Stimulated activated CD8-positive, alpha-beta memory T cell treated with anti-CD3 and anti-CD28 coated beads, Interleukin-4, amount 100 ng/mL, for 24 hours (primary cell): ENCODE measurements at places on chromosomes 12 and 14.

- DNase-seq, result no peak
Observed at GRCh38 chr14:90600619-90601018, 203.8 kb downstream of the CALM1 start.

DNA sequence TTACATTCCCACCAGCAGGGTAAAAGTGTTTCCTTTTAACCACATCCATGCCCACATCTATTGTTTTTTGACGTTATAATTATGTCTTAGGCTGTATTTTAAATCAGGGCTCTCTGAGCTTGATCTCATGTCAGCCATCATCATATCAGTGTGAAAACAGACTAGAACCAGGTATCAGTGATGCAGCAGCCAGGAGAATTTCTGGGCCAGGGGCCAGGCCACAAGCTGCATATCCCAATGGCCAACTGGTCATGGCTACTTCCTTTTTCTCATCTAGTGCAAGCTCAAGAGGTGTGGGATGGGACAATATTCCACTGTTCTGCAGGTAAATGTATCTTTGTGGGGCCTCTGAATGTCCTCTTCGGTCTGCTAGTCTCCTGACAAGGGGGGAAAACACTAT, 125.1 kb downstream of the CRADD start:
- DNase-seq, result no peak

- no peak for DNase-seq
Observed at GRCh38 chr14:74913986-74914573, 9.0 kb downstream of the RPS6KL1 start.

DNA sequence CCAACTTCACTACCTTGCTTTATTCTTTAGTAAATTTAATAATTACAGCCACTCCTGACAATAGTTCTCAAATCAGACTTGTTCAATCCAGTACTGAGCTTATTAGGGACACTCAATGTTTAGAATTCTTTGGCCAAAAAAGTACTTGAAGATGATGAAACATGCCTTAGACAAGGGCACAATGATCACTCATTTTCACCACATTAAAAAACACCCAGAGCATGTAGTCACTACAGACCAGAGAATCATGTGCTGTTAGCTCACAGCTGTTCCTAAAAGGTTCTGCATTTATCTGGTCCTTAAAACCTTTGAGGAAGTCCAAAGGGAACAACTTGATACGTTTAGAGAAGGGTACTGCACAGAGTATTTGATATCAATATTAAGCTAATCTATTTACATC, 98.7 kb downstream of the INSM2 start:
- no peak for DNase-seq

- no peak for DNase-seq
Observed at GRCh38 chr12:65786041-65786440, 38.2 kb upstream of the HMGA2 start.

- no peak for DNase-seq
Observed at GRCh38 chr12:56014205-56014604, 6.6 kb upstream of the IKZF4 start.

- DNase-seq, result no peak
Observed at GRCh38 chr14:98940693-98941437, 331.1 kb downstream of the BCL11B start.

GRCh38 chr12:92621833-92622232, 81.0 kb upstream of the PLEKHG7 start:
- no peak for DNase-seq

GRCh38 chr14:69616408-69616773, 5.0 kb downstream of the SUSD6 start:
- no peak for DNase-seq

- no peak for DNase-seq
Observed at GRCh38 chr12:52837413-52837741, 3.3 kb upstream of the KRT79 start.

- no peak for DNase-seq
Observed at GRCh38 chr12:62684570-62685295, 218.1 kb downstream of the MON2 start.

GRCh38 chr12:53978477-53979356, 4.0 kb upstream of the HOTAIR start:
- no peak for DNase-seq

- peak; percentile 6 for DNase-seq
Observed at GRCh38 chr12:29103539-29103974, 45.5 kb upstream of the FAR2 start.

DNA sequence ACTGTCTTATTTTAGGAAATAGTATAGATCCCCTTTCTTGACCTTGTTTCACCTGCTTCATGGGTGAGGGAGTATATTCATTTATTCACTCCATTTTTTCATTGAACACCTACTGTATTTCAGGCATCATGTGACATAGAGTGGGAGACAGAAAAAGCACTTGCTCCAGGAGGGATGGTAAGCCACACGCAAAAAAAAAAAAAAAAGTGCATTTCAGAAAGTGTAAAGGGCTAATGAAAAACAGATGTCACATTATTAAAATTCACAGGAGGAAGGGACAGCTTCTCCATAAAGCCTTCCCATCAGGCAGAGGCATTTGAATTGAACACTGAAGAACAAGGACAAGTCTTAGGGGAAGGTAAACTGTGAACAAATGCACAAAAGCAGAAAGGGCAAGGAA, 7.5 kb downstream of the SLC8A3 start:
- no peak for DNase-seq

- no peak for DNase-seq
Observed at GRCh38 chr14:103581206-103581605, 18.4 kb downstream of the COA8 start.

- no peak for DNase-seq
Observed at GRCh38 chr12:31954925-31955858, 4.0 kb upstream of the RESF1 start.

- DNase-seq, result no peak
Observed at GRCh38 chr14:103527408-103528145, 1.4 kb upstream of the TRMT61A start.

DNA sequence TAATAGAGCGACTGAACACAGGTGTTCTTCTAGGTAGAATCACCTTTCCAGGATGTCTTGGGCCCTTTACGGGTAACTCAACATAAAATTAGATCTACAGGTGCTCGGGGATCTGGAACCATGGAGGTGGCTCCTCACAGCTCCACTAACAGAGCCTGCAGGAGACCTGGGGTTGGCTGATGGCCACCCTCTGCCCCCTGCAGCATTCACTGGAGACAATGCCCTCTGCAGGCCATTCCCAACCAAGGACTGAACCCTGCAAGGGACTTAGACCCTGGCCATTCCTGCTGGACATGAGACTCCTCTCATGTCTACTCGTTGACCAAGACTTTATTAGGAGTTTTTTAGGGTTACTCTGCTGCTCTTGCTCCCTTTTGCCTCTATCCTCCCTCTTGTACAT, 58.5 kb upstream of the PPP4R3A start:
- no peak for DNase-seq

DNA sequence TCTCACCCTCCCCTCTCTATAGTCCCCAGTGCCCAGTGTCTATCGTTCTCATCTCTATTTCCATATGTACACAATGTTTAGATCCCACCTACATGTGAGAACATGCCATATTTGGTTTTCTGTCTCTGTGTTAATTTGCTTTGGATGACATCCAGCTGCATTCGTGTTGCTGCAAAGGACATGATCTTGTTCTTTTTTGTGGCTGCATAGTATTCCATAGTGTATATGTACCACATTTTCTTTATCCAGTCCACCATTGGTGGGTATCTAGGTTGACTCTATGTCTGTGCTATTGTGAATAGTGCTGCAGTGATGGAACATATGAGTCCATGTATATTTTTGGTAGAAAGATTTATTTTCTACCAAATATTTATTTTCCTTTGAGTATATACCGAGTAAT, 45.7 kb downstream of the ACSS3 start:
- no peak for DNase-seq

DNA sequence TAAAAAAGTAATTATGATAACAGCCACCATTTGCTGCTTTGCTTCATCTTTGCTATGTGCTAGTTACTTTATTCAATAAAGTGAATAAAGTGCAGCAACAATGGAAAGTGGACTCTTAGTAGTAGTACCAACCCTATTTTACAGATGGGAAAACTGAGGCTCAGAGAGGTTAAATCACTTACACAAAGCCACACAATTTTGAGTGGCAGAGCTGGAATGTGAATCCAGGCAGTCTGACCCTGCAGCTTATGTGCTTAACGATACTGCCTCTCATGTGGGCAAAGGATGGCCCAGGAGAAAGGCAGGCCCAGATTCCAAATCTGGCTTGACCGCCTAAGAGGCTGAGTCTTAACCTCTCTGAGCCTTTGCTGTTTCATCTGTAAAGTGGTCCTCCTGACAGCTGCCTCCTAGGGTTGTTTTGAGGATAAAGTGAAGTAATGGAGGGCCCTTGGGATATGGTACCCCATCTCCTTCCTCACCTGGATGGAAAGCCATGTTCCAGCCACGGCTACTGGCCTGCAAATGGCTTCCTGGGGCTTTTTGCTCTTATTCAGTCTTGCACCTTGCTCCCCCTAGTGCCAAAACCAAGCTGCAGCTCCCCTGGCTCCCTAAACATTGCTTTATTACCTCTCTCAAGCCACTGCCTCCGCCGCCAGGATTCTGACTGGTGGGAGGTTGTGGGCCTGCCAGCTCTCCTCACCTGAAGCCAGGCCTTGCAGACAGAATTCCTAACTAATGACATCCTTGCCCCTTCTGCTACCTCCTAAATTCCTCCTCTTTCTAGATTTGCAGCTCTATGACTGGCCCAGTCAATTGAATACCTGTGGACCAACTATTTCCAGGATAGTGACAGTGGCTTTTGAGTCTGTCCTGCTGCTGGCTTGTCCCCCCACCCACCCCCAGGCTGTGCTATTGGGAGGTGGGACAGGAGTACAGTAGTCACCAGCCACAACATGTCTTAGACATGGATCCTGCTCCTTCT, 283.3 kb upstream of the PWP1 start:
- peak; percentile 27 for DNase-seq

- no peak for DNase-seq
Observed at GRCh38 chr12:124295431-124296058, 652 bp downstream of the RFLNA start.

- DNase-seq, result peak; percentile 38
Observed at GRCh38 chr12:47741340-47741703, 16.0 kb upstream of the ENDOU start.

- DNase-seq, result no peak
Observed at GRCh38 chr14:78007160-78007559, 163.0 kb upstream of the NRXN3 start.

- no peak for DNase-seq
Observed at GRCh38 chr12:52244615-52244994, 11.6 kb downstream of the KRT7 start.

GRCh38 chr12:101493556-101493955, 18.4 kb downstream of the SPIC start:
- DNase-seq, result no peak

GRCh38 chr12:43069768-43070221, 480.2 kb upstream of the PRICKLE1 start:
- no peak for DNase-seq

DNA sequence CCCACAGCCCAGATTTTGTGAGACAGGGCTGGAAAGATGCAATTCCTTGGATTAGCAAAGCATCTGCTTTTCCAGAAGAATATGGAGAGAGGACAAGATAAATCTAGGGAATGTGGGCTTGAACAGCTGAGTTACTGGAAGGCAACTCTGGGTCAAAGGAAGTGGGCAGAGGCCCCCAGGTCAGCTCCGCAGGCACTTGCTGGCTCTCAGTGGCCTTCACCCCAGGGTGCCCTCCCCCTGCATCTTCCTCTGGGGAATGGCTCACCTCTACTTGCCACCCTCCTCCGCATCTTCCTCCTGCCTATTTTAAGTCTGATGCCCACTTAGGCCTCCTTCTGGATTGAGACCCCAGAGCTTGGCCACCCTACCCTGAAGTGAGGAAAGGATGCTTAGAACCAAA, 10.5 kb upstream of the PNMA1 start:
- no peak for DNase-seq

- DNase-seq, result no peak
Observed at GRCh38 chr14:22113401-22113800, 439.8 kb upstream of the OR4E1 start.

GRCh38 chr12:69981881-69982475, 157.0 kb downstream of the MYRFL start:
- DNase-seq, result no peak

GRCh38 chr12:103905730-103906349, 24.4 kb upstream of the HSP90B1 start:
- no peak for DNase-seq

DNA sequence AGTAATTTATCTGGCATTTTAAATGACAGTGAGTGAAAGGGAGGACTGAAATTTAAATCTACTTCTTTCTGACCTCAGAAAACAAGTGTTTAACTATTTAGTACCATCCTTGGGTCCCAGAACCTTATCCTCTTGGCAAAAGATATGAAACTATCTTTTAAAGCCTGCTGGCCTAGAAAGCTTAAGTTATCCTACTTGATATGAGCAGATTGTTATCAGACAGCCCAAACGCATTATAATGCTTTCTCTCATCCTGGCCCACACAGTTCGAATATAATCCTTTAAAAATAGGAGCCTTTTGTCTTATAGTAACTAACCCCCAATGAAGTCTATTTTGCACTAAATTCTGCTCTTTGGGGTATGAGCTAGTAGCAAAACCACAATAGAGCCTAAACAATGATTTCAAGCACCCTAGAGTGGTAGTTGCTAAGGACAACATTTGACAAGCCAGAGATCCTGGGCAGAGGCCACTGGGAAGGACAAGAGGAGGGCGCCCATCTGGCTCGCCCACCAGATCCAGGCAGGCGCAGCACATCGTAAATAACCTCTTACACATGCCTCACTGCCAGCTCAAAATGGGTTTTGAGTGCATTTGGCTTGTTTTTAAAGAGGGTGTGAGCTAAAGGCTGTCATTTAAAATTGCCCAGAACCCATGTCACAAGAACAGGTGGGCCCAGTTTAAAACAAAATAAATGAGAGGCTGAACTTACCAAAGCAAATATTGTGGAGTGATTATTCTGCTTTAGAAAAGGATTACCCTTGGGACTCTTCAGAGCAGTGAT, 37.7 kb upstream of the CRY1 start:
- DNase-seq, result no peak

GRCh38 chr14:92404018-92404417, 81.1 kb downstream of the SLC24A4 start:
- DNase-seq, result no peak

DNA sequence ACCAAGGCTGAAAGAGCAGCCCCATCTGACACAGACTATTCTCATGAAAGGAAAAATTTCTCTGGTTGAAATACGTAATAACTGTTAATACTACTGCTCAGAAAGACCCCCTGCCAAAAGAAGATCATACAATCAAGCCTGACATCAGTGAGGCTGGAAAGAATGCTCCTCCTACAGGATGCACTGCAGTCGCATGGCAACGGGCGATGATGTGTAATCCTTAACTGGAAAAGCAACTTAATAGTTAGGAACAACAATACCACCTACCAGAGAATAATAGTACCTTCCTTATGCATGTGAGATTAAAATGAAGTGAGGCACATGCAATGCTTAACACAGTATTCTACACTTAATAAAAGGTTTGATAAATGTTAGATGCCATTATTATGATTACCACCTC, 1.2 kb upstream of the GOLGA5 start:
- no peak for DNase-seq
